ENCODE measurements at places on chromosomes 3 and 15.
A peak's percentile ranks its signal among the peaks of the same experiment; 100 is the strongest.

DNA sequence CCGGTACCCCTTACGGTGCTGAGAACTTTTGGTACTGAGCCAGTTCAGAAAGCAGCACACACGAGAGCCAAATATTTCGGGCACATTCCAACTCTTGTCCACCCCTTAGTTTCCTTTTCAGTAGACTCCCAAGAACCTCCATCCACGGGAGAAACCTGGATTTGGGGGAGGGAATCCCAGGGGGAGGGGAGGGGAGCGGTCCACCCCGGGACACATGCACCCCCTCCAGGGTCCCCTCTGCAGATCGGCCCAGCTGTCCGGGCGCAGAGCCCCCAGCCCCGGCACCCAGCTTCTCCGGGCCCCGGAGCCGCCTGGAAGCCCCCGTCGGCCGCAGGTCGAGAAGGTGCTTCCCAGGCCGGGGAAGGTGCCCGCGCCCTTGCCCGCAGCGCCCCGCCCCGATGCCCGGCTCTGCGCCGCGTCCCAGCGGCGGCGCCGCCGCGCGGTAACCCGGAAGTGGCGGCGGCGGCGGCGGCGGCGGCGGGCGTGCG, 455 bp upstream of the ABHD17C start:
- DNase-seq, result no peak

DNA sequence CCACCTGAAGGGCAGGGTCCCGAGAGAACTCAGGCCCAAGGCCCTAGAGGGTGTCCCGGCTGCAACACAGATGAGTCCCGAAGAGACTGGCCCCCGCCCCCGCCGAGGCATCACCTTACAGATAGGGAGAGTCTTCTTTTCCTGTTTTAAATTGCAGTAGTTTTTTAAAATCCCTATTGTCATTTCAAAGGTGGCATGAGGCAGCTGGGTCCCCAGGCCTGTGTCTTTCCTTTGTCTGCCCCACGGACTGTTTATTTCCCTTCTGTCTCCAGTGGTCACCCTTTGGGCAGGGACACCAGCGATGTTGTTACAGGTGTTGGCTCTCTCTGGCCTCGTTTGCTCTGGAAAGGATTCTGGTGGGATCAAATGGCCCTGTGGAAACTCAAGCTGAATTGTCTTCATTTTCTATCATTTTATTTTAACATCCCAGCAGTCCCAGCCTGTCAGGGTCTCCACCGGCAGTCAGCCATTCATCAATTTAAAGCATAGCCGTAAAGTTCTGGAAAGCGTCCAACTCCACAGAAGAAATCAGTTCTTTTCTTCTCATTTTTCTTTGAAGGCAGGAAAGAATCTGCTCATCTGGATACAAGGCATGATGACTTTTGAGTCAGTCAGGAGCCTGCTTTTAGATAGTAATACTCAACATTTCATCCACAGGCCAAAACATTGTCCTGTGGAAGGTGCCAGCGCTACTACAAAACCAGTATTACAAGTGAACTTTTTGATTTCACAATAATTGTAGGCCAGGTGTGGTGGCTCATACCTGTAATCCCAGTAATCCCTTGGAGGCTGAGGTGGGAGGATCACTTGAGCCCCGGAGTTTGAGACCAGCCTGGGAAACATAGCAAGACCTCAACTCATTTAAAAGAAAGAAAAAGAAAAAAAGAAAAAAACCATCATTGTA, 96.2 kb downstream of the HES1 start:
- no peak for DNase-seq

DNA sequence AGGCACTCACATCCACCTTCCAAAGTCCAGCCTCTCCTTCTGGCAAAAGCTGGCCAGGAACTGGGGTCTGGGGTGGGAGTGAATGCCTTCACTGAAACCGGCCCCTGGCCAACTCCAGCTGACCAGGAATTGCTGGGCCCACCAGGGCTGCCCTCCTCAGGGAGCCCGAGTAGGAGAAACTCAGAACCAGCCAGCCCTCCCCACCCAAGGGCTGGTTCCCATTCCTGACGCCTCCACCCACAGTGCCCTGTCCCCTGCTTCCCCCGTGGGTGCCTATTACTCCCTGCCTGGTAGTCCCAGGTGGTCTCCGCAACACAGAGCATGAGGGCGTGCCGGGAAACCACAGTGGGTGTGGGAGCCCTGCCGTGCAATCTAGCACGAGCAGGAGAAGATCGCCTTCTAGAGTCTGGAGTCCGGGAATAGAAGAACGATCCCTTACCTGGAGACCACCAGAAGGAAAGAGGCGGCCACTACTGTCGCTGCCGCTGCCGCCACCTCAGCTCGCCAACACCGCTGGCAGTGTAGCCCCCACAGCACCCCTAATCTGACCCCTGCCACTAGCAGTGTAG, 178.8 kb downstream of the POTEB3 start:
- no peak for DNase-seq

DNA sequence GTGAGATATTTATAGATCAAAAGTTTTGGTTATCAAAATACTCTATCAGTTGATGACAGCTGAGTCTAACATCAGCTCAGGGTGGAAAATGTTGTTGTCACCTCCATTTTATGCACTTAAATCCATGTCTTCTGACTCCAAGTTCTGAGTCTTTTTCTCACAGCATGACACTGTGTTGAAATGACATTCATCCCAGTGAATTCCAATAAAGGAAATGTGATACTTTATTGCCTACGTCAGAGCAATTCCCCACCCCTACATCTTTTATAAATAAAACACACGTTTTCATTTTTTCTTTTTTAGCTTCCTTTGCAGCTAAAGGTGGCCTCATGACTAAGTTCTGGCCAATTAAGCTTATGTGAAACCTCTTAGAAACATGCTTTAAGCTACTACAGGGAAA, 10.7 kb downstream of the DRD3 start:
- no peak for DNase-seq

DNA sequence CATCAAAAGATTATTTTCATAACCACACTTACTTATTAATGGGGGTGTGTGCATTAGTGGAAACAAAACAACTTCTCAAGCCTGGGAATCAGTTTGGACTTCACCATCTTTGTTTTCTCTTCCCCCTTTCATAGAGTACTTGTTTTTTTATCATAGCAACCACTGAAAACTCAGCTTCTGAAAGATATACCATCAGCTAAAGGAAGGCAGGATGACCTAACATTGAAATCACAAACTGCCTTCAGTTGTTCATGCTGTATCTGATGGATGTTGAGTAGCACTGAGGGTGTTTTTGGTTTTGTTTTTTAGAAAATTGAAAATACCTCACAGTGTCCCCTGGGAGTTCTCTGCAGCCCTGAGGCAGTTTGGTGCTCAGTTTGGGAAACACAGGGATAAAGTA, 46.5 kb downstream of the NEK10 start:
- DNase-seq, result no peak

- no peak for DNase-seq
These were observed 1258.2 kb upstream of the ALCAM start for GRCh38 chr3:104108522-104108921.

DNA sequence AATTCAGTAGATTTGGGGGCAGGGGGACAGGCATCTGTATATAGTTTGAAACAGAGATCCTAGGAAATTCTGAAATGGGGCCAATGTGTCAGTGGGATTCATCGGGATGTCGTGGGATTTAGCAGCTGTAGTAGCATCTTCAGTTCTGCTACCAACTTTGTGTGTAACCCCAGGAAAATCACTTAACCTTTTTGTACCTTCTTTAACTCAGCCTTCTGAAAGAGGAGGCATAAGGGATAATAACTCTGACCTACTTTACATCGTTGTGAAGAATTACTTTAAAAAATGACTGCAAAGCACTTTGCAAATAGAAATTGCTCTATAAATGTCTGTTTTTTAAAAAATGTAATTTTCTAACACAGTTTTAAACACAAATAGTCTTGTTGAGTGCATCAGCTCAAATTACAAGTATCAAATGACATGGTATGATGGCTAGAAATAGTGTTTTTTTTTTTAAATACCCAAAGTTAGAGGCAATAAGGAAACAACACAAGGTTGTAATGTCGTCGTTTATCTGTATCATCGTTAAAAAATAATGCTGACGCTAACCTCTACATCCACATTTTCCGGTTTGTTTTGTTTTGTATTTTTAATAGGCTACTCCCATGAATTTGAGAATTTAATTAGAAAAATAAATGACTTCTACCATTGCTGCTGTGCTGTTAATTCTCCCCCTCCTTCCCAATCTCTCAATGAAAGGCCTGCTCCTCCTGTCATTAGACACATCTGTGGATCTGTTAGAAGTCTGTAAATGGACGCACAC, 338.5 kb downstream of the PTPRG start:
- DNase-seq, result no peak

- no peak for DNase-seq
These were observed 527.7 kb upstream of the TGFBR2 start for GRCh38 chr3:30078736-30079135.

DNA sequence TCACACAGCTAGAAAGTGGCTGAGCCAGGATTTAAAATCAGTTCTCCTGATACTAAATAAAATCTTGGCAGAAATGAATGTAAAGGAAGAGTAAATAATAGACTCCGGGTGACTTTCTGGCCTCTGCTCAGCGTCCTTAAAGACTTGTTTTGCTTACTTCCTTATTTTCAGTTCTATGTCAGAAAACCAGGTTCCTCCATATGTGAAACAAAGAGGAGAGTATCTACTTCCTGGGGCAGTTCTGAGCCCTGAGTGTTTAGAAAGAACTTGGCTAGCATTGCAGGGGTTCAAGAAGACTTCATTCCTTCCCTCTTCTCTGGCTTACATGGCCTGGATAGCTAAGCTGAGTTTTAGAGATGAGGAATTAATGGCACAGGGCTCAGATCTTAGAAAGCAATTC, 222.8 kb upstream of the TLE3 start:
- no peak for DNase-seq

DNA sequence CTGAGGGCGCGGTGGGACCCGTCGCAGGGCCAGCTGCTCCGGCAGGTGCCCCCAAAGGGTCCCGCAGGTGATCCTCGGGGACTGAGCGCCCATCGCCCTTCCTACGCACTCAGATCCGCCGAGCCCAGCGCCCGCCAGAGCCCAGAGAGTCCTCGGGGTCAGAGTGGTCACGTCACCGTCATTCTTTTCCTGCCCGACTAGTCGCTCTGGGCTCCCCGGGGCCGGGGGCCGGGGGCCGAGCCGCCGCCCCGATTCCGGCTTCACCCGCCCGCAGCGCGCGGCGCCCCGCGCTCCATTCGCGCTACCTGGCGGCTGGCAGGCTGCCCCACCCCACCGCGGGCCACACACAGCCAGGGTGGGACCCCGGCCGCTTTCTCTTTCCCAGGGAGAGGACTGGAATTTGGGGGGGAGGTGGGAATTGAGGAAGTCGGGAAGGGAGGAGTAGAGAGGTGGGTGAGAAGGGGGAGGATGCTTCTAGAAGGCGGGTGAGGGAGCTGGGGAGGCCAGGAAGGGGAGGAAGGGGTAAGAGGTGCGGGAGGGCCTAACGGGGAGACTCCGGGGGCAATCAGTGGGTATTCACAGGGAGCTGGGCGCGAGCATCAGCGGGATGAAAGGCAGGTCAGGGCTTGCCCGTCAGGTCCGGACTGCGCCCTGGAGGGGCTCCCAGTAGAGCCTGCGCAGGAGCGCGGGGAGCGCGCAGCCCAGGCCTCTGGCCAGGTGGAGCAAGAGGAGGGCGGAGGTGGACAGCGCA, 36.1 kb upstream of the EPHB3 start:
- DNase-seq, result no peak

GRCh38 chr3:133329626-133330025, 70.2 kb upstream of the BFSP2 start:
- DNase-seq, result no peak

DNA sequence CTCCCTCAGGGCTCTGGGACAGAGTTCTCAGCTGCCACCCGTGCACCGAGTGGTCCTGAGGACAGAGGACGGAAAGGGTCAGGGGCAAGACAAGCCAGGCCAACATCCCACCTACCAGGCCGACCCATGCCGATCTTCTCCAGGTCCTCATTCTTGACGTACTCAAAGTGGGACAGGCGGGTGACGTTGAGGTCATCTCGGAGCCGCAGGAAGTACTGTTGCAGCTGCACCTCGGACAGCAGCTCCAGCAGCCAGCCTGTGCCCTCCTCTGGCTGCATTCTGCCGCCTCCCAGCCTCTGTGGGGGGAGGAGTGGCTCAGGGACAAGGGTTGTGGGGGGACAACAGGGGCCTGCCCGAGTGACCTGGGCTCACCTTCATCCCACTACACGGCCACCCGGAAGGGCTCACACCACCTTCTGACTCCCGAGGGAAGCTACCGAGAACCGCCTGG, 20.0 kb downstream of the TNK2 start:
- DNase-seq, result no peak

DNA sequence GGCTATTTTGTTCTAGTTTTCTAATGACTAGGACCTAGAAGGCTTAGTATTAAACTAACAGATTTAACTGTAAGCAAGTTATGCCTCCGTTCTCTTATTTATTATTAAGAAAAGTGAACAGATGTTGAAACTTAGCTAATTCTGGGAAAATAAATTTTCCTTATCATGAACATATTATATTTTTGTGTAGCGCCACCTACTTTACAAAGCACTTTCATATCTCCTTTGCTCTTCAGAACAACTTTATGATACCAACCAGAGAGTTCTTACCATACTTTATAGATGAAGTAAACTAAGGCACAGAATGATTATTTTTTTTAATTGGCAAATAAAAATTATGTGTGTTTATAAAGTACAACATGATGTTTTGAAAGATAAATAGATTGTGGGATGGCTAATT, 59.4 kb downstream of the NME9 start:
- DNase-seq, result no peak

DNA sequence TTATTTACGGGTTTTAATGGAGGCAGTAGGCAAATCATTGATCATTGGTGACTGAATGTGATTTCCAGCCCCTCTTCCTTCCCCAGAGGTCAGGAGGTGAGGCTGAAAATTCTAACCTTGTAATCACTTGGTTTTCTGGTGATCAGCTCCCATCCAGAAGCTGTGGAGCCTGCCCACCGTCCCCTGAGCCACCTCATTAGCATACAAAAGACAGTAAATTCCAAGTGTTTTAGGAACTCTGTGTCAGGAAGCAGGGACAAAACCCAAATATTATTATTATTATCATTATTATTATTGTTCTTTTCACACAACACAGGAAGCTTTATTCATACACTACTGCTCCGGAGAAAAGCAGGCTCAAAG, 18.2 kb downstream of the FOXB1 start:
- no peak for DNase-seq

- DNase-seq, result no peak
These were observed 35.0 kb upstream of the NEDD4 start for GRCh38 chr15:56028430-56028829.

DNA sequence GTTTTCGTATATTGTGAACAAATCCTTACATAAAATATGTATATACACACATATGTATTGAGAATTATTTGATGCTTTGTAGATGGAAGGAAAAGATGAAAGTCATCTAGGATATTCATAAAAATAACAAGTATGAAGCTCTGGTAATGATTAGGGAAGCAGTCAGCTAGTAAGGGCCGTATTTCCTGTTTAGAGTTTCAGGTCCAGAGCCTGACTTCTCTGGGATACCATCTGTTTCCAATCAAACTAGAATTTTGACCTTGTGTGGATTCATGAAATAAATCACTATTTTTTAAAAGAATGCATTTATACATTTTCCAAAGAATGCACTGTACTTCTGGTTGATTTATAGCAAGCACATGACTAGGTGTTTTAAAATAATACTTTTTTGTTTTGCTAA, 156.1 kb upstream of the CGNL1 start:
- no peak for DNase-seq

- peak; percentile 6 for DNase-seq
These were observed 7.8 kb downstream of the EIF1B start for GRCh38 chr3:40317061-40317855.
